Activated CD4-positive, alpha-beta T cell treated with anti-CD3 and anti-CD28 coated beads, Interleukin-2, amount 10 ng/mL, durations not matched to agents 7 days and 5 days (primary cell): ENCODE measurements at places on chromosomes 4 and X.

GRCh38 chr4:163256680-163257343, 75.6 kb downstream of the NPY1R start:
- DNase-seq: no peak

DNA sequence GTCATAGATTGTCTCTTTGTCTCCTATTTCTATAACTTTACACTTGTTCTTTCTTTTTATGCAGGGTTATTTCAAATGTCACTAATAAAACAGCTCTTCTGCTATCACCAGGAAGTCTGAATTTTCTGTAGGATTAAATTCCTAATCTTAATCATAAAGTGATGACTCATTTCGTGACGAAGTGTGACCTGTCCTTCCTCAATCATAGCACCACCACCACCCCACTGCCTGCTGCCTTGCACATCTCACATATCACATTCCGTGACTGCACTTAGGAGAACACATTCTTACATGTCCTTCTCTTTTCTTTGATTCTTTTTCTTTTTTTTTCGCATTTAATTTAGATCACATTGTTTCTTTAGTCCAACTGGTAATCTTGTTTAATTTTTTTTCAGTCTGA, 57.7 kb upstream of the UGT2B7 start:
- DNase-seq: no peak

DNA sequence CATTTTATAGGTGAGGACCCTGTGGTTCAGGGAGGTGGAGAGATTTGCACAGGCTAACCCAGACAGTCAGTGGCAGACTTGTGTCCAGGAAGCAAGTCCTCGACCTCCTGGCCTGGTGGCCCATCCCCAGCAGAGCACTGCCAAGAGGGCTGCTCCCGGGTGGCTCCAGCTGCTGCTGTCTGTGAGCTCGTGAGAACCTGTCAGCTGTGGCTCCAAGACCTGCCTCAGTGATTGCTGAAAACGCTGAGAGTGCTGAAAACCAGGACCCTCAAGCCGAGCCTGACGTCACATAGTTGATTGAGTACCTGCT, 74.2 kb downstream of the RTL9 start:
- no peak for DNase-seq

DNA sequence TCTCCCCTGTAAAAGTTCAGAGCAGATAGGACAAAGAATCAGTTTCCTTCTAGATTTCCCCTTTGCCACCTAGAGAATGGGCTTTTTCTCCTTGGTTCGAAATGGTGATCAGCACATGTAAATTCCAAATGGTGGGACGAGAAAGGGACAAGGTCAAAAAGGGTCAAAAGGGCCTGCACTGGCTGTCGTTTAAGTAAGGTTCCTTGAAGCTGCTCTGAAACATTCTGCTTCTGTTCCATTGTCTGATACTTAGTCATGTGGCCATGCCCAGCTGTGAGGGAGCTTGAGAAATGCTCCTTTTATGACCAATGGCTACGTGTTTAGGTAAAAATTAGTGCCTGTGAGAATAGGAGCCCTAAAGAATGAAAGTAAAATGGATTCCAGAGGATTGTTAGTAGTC, 165.9 kb upstream of the CENPE start:
- DNase-seq: no peak

- peak; percentile 5 for DNase-seq
Observed at GRCh38 chrX:65871671-65872311, 168.1 kb downstream of the VSIG4 start.

- peak; percentile 16 for DNase-seq
Observed at GRCh38 chrX:140091125-140091886, 126.0 kb upstream of the CXorf66 start.

DNA sequence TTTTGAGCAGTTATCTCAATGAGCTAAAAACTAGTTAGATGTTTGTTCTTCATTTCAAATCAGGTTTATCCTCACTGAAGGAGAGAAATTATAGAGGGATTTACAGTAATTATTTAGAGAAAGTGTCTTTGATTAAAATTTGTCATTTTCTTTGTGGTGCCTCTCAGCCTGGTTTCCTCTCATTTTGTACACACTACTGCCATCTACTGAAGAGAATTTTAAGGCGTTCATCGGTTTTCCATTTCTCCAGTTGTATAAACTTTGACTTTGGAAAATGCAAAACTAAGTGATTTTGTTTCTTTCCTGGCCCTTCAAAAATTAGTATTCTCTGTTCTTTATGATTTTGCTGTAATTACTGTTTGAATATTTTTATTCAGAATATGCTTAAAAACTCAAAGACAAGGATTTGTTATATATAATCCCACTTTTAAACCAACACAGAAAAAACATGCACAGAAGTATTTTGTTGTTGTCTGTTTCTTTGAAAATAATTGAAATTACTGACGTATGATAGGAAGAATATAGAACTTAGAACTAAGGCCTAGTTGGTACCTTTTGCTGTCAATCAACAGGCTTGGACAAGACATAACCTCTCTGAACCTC, 34.4 kb upstream of the ANXA3 start:
- no peak for DNase-seq
